ENCODE measurements at places on chromosomes 1 and 21.

DNA sequence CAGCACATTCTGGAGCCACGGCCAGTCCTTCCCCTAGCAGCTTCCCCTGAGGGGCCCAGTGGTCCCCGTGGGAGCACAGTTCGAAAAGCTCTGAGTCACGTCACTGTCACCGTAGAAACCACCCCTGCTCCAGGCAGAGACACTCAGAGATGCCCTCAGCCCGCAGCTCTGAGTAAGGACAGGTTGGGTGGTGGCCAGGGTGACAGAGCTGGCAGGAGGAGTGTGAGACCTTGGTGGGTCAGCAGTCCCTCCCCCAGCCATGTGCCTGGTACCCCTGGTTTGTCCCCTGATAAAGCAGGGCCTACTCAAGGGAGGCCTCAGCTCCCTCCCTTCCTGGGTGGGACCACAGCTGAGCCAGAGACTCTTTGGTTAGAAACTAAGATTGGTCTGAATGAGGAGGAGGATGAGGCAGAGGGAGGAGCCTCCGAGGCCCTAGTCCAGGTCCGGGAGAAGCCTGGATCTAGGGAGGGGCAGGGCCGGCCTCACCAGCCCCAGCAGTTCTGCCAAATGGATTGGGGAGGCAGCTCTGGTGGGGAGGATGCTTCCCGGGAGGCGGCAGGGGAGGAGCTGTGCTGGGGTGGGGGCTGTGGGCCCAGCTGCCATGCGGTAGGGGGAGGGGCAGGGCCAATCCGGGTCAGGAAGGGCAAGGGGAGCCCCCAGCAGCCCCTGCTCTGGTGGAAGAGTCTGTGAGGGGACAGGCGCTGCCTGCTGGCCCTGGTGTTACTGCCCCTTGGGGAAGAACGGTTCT is 55.2 kb downstream of the SLC9A1 start:
- peak; percentile 26 for DNase-seq

DNA sequence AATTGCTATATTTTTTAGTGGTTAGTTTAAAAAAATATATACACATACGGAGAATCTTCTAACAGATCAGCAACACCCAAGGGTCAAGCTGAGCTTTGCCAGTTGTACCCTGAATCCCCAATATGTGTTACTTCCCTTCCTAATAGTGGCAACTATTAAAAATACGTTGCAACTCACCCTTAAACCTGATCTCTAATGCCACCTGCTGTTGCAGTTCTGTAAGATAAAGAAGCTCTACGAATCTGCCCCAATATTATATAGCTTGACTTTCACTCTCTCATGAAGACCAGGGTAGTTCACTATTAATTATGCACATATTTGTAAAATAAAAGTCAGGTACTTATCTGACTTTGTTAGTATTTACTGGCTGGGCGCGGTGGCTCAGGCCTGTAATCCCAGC is 58.4 kb downstream of the ASH1L start:
- DNase-seq = peak; percentile 20

DNA sequence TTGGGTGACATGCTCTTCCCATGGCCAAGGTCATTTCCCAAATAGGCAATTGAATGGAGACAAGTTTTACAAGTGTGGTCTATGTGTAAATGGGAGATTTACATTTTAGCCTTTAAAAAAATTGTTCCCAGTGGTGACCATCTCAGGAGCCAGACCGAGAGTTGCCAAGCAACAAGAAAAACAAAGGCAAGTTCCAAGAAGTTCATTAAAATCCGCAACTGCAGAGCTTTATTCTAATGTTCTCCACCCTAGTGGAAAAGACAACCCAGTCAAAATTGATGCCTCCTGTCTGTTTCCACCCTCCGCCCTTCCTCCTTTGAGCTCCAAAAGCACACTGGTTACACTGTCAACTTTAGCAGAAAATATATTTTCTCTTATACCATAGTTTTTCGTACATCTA is 33.2 kb upstream of the CD55 start:
- peak; percentile 29 for DNase-seq

DNA sequence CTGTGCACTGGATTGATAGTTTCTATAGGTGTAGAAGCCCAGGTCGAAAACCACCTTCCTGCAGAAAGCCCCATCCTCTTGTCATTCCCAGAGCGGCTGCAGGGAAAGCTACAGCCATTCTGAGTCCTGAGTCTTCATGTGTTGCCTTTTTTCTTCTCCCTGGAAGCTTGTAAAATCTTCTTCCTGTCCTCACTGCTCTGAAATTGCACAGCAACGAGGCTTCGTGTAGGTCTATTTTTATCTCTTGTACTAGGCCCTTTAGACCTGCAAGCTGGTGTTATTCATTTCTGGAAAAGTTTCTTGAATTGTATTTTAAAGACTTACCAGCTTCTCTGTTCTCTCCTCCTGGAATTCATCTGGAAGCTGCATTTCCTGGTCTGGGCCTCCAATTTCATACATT is 44.2 kb upstream of the ETS2 start:
- no peak for DNase-seq

GRCh38 chr1:207867136-207868109 is 43.5 kb downstream of the CD34 start:
- DNase-seq = no peak

DNA sequence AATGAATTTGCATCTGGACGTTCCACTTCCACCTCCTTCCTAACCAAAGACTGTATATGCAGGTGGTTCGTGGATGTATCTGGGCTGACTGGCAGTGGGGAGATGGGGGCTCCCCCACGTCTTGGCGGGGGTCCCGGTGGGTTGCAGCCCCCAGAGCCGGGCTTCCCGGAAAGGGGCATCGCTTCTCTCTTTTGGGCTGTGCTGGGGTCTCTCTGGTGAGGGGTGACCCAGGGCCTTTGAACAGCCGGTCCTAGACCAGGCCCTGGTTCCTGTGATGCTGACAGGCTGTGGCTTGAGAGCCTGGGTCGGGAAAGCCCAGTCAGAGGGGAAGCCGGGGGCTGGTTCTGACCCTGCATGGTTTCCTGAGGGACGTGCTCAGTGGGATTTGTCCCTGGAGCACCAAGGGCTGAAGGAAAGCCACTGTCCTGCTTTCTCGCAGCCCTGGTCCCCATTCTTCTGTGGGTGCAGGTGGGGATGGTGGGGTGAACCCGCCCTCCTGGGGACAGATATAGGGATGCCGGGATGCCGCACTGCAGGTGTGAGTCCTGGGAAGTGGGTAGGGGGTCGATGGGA is 29.8 kb downstream of the COL18A1 start:
- no peak for DNase-seq

GRCh38 chr1:22918644-22919043 is 54.0 kb downstream of the LACTBL1 start:
- no peak for DNase-seq

DNA sequence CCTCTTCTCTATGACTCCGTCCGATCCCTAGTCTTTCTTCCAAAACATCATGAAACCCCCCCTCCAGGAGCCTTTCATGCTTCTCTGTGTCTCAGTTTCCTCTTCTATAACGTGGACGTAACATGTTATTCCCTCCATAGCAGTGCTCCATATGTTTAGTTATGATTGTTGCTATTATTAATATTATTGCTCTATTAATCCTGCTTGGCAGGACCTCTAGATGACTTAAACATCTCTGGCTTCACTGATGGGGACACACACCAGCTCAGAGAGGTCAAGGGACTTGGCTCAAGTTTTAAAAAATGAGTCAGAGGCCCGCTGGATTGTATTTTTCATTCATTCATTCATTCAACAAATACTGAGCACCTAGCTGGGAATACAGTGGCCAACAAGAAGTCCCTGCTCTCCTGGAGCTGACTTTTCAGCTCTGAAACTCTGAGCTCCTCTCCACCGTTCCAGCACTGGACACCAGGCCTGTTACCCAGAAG is 404 bp upstream of the CPLANE2 start:
- DNase-seq = no peak

DNA sequence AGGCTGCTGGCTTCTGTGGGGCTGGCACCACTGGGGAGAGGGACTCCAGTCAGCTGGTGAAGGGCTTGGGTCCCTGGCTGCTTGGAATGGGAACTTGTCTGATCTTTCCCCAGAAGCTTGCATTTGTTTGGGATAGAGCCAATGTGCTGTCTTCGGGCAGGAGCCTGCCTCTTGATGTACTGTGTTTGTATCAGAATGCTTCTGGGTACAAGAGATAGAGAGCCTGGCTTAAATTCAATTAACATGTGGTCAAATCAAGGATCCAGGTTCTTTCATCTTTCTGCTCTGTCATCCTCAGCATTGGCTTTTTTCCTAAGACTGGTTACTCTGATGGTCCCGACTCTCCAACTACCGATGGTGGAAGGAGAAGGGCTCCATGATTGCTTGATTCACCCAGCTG is 16.0 kb upstream of the PROK1 start:
- no peak for DNase-seq

- DNase-seq = no peak
Observed at GRCh38 chr1:12608311-12608957, 9.6 kb downstream of the DHRS3 start.

- DNase-seq = no peak
Observed at GRCh38 chr21:36709030-36709867, 10.3 kb downstream of the SIM2 start.

DNA sequence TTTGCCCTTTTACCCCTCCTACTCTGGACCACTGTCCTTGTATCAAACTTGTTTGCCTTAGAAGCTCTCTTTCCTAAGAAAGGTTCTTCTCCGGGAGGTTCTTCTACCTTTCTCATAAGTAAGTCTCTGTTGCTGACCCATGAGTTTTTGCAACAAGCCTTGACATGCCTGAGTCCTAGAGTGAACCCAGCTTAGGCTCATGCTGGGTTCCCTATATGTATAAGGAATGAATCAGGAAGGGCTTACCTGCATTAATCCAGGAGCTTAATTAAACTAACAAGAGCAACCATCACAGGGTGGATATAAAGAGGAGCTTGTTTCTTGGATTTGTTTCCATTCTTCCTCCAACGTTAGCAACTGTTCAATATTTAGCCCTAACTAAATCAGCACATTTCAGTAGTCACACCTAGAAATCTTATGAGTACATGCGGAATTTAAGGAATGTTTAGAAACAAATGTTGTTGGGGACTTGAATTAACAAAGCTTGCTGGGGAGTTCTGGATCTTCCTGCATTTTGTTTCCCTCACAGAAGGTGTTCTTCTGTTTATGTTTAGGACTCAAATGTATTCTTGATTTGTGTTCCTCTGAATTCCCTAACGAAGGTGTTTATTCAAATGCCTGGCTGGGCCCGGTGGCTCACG is 64.3 kb upstream of the RAB3GAP2 start:
- DNase-seq = no peak

GRCh38 chr1:210882414-210883221 is 251.3 kb downstream of the KCNH1 start:
- no peak for DNase-seq

GRCh38 chr1:76133977-76134376 is 59.4 kb downstream of the ST6GALNAC3 start:
- DNase-seq = no peak

DNA sequence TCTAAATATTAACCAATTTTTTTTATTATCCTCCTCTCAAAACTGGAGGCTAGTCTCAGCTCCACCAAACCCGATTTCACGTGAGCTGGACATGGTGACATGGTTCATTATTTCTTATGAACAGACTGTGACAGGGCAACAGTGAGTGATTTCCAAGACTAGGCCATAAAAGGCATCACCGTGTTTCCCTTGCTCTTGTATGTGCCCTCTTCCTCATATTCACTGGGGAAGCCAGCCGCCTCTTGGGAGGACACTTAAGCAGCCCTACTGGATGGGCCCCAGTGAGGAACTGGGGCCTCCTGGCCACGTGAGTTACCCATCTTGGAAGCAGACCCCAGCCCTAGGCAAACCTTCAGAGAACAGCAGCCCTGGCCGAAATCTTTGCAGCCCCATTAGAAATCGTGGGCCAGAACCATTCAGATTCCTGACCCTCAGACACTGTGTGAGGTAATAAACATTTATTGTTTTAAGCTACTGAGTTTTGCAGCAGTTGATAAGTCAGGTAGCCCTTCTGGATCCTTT is 105.0 kb downstream of the GALNT2 start:
- no peak for DNase-seq

- DNase-seq = no peak
Observed at GRCh38 chr1:77831976-77832711, 52.7 kb downstream of the MIGA1 start.

GRCh38 chr1:185739967-185740366 is 5.8 kb downstream of the HMCN1 start:
- no peak for DNase-seq

- DNase-seq = no peak
Observed at GRCh38 chr1:25168193-25169071, 63.9 kb downstream of the SYF2 start.

DNA sequence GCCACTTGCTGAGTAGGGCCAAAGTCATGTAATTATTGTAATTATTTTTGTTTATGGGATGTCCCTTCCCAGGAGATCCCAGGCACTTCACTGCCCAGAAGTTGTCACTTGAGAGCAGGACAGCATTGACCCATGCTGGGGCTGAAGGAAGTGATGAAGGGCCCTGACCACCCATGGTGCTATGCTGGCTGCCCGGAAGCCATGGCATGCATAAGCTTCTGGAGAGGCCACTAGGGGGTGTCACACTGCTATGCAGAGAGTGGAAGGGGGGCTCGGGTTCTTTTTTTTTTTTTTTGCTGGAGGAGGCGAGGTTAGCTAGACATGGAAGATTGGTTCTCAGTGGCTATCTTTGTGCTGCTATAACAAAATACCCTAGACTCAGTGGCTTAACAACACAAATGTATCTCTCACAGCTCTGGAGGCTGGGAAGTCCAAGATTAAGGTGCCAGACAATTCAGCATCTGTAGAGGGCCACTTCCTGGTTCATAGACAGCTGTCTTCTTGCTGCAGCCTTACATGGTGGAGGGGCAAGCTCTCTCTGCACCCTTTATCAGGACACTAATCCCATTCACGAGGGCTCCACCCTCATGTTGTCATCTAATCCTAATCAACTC is 84.9 kb downstream of the CNIH3 start:
- peak; percentile 68 for DNase-seq

DNA sequence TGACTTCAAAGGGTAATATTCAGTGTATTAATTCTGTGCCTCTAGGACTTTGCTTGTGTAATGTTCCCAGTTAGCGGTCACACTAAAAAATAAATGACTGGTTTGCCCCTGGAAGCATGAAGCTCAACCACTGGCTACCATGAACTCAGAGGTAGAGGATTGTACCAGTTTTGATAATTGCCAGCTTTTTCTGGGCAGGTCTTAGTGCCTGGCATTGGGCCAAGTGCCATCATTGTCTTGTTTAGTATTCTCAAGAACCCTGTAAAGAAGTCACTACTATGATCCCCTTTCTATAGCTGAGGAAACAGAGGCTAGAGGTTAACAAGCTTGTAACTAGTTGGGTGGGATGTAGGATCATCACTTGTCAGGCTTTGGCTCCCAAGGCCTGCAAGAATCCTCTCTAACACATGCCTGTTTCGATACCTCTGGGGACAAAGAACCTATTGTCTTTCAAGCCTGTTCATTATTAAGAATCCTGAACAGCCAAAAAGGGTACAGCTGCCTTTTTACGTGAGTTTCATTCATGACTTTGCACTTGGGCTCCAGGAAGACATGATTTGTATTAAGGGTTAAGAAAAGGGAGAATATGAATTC is 121.9 kb upstream of the JUN start:
- DNase-seq = no peak

DNA sequence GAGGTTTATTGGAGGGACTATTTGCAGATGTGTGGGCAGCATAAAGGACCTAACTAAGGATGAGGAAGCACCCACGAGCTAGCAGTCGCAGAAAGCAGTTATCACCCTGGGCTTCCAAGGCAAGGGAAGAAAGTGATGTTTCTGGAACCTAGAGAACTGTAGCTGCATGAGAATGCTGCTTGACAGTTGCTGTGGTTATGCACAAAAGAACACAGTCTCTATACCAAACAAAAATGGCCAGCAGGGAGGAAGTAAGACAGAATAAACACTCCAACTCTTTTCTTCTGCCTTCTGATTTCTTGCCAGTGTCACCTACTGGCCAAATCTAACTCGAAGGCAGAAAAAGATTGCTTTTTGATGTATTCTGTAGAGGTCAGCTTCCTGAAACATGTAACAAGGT is 190.2 kb downstream of the RASAL2 start:
- DNase-seq = no peak

GRCh38 chr21:44084496-44085241 is 22.5 kb upstream of the PWP2 start:
- DNase-seq = no peak

Measured in HAP-1 (cell line).